Stimulated activated CD4-positive, alpha-beta T cell treated with anti-CD3 and anti-CD28 coated beads, Interleukin-4, amount 100 ng/mL, for 4 hours (primary cell): ENCODE measurements at places on chromosomes 1 and 21.

- DNase-seq, result no peak
These were observed 24.1 kb upstream of the ARHGEF11 start for GRCh38 chr1:157069601-157070000.

DNA sequence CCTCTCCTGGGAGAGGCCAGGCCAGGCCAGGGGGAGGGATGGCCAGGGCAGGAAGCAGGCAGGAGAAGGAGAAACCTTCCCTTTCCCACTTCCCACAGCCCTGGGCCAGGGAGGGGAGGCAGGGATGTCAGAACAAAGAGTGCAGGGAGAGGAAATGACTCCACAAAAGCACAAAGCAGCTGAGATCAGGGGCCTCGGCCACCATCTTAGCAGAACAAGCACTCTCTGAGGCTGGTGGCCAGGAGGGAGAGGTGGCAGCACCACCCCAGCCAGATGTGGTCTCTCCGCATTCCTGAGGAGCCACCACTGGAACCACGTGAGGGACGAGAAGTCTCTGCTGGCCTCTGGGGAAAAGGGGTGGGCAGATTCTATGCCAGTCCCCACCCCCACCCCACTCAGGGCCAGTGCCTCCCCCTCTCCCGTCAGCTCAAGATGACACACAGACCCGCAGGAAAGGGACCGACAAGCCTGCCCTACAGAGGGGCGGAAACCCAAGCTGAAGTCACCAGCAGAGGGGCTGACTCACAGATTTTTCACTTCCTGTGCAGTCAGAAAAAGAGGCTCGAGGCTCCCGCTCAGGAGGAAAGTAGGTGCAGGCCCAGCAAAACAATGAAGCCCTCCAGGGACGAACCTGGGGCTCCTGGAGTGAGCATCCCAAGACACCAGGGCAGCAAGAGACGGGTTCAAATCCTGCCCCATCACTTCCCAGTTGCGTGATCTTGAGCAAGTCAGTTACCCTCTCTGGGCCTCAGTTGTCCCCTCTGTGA is 24.1 kb upstream of the ALDH4A1 start:
- DNase-seq, result peak; percentile 73

DNA sequence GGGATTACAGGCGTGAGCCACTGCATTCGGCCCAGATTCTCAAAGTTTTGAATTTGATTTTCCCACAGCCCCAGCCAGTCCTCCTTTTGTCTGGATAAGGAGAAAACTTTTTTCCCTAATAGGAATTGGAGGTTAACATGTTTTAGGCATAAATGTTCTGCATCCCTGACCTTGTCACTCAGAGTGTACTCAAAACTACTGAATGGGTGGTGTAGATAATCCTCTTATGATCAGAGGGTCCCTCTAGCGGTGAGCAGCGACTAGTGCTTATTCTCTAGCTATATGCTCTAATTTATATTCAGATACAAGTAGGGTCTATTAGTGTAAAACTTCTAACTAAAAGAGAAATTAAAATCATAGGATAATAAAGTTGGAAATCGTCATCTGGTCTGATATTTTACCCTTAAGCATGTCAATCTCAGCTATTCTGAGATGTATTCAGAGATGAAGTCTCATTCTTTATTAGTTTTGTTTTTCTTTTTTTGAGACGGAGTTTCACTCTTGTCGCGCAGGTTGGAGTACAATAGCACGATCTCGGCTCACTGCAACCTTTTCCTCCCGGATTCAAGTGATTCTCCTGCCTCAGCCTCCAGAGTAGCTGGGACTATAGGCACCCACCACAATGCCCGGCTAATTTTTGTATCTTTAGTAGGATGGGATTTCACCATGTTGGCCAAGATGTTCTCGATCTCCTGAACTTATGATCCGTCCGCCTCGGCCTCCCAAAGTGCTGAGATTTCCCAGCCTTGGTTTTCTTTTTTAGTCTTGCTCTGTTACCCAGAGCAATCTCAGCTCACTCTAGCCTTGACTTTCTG is 2.7 kb upstream of the PSMD4 start:
- peak; percentile 63 for DNase-seq

- DNase-seq, result no peak
These were observed 29.1 kb downstream of the LGALS8 start for GRCh38 chr1:236552901-236553300.

- DNase-seq, result no peak
These were observed 23.0 kb downstream of the DISP3 start for GRCh38 chr1:11501906-11502485.

GRCh38 chr1:193456811-193457280 is 270.4 kb upstream of the B3GALT2 start:
- DNase-seq, result no peak

- no peak for DNase-seq
These were observed 46.2 kb downstream of the AHDC1 start for GRCh38 chr1:27557596-27558340.

DNA sequence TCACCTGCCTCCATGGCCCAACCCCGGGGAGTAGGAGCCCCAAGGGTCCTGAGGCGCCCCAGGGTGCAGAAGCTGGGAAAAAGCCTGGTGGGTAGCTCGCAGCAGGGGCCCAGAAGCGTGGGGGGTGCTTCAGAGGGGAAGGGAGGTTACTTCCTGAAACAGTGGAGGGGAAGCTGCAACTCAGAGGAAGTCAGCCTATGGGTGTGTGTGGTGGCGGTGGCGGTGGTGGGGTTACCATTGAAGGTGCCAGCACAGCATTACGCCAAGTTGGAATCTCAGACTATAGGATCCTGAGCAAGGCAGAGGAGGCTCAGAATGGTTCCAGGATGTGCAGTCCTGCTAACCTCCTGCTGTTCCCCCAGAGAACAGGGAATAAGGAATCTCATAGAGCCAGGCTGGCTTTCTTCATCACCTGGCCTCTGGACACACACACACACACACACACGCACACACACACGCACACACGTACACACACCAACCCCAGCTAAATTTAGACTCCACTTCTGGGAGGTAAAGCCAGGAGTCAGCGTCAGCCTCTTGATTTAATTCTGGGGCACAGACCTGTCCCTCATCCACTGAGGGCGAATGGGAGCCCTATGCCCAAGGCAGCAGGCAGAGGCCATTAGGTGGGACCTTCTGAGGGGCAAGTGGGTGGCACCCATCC is 1.3 kb downstream of the DENND4B start:
- peak; percentile 75 for DNase-seq

GRCh38 chr1:44874155-44874554 is 31.1 kb upstream of the PTCH2 start:
- no peak for DNase-seq

GRCh38 chr1:25031601-25031965 is 101.5 kb upstream of the RUNX3 start:
- DNase-seq, result peak; percentile 66
